ENCODE measurements at places on chromosomes 12 and 14.
A peak's percentile ranks its signal among the peaks of the same experiment; 100 is the strongest.

DNA sequence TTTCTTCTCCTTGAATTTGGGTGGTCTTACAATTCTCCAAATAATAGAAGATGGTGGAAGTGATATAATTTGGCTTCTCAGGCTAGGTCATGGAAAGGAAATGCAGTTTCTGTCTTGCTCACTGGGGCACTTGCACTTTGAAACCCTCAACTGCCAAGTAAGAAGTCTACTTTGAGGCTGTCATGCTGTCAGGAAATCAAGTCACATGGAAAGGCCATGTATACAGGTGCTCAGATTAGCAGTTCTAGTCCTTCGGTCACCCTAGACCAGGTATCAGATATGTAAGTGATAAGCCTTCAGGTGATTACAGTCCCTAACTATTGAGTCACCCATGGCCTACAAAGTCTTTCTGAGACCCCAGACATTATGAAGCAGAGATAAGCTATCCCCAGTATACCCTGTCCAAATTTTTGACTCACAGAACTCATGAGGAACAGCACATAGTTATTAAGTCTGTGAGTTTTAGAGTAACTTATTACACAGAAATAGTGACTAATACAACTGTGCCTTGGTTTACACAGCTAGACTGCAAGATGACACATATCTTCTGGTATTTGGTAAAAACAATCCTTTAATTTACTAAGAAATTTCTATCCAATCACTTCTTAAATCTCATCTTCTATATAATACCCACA lies 26.3 kb upstream of the BBS10 start:
- DNase-seq: no peak

DNA sequence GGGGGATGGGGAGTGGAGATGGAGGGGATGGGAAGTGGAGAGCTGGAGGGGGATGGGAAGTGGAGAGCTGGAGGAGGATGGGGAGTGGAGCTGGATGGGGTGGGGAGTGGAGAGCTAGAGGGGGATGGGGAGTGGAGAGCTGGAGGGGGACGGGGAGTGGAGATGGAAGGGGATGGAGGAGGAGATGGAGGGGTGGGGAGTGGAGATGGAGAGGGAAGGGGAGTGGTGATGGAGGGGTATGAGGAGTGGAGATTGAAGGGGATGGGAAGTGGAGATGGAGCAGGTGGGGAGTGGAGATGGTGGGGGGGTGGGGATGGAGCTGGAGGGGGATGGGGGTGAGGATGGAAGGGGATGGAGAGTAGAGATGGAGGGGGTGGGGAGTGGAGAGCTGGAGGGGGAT lies 26.1 kb downstream of the NCOR2 start:
- no peak for DNase-seq

GRCh38 chr12:6328945-6329702 lies 12.8 kb downstream of the TNFRSF1A start:
- DNase-seq: no peak

- peak; percentile 27 for DNase-seq
Measured at GRCh38 chr14:21852061-21852664, 178.5 kb upstream of the OR4E1 start.

- DNase-seq: peak; percentile 27
Measured at GRCh38 chr12:101459642-101460346, 15.3 kb upstream of the SPIC start.

DNA sequence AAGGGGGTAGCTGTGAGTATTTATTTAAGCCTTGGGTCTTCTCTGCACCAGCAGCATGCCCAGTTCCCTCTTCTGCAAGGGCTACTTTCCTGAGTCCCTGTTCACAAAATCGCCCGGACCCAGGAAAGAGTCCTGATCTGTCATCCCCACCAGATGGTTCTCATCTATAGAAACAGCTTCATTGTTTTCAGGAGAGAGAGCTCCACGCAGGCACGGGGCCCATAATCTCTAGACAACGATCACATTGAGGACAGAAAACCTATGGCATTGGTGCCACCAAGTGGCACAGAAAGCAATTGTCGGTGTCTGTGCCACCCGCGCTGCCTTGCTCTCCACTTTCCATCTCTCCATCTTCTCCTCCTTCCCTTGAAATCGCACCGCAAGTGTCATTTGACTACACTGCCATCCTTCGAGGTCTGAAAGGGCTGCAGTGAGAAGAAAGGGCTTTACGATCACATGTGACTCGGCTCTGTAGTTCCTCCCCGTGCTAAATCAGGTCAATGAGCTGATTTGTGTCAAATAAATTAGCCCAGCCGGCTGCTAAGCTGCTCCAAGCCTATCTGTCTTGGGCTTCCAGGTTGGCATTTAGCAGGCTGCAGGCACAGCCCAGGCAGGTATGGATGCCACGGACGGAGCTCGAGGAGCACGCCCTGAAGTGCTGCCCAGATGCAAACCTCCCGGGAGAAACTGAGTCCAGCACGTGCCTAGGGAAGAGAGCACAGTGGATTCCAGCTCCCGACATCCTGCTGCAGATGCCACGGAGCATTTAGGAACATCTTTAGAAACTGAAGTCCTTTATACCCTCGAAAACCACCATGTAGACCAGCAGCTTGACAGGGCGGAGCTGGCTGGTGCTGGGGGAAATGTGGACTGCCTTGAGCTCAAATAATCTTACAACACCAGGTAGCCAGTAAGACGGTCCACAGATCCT lies 28.8 kb downstream of the SPRING1 start:
- DNase-seq: peak; percentile 51

DNA sequence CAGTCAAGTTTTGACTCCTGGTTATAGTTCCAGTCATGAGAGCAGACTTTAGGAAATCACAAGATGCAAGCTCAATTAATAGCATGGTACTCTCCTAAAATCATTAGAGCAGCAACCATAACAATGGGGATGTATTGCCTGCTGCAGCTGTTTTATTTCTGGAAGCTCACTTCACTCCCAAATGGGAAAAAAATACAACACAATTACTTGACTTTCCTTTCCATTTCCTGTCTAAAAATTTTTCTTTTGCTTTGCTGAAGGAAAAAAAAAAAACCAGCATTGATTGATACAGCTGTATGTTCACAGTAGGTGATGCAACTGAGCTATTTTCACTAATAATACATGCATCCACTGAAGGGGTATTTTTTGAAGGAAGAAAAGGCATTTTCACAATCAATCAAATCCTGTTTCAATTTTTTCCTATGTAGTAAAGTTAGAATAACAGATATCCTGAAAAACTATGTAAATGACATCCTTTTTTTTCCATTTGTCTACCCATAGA lies 143.9 kb upstream of the NOVA1 start:
- DNase-seq: no peak

- DNase-seq: no peak
Measured at GRCh38 chr14:75631453-75631831, 29.2 kb downstream of the ERG28 start.

GRCh38 chr12:85016413-85016812 lies 19.7 kb downstream of the TSPAN19 start:
- DNase-seq: peak; percentile 43

DNA sequence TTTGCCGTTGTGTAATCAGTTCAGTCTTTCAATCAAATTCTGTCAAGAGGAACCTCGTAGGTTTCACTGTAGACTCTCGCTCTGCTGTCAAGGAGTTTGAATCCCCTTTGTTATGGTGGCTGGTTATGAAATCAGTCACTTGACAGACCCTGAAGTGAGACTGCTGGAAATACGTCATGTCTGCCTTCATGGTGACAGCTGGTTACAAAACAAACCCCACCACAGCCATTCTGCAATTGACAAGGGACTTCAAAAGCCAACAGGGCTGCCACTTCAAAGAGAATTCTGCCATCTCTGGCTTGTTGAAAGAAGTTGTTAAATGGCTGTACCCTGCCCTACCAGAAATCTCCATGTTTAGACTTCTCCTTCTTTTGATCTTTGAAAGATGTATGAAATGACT lies 286.9 kb downstream of the ERC1 start:
- DNase-seq: peak; percentile 90

DNA sequence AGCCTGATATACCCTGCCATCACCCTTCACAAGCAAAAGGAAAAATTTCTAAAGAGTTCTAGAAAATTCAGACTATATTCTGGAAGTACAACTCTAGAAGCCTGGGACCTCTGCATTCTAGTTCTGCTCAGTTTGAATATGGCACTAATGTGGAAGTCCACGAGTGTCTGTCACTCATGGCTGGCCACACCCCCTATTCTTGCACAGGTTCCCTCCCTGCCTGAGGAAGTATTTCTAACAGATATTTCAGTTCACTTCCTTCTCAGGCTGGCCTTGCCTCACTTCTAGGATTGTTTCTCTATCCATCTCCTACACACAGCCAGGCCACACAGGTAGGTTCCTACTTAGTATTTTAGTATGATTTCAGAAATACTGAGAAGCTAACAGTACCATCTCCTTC lies 67.4 kb downstream of the PHLDA1 start:
- peak; percentile 91 for DNase-seq

GRCh38 chr12:49567611-49568441 lies at the start of gene MCRS1:
MCRS1 (minus strand) TSS chr12:49568142; CDS start chr12:49566731, 1,411 bp downstream.
- peak; percentile 95 for DNase-seq

GRCh38 chr14:81301371-81301770 lies 80.6 kb upstream of the GTF2A1 start:
- DNase-seq: no peak

DNA sequence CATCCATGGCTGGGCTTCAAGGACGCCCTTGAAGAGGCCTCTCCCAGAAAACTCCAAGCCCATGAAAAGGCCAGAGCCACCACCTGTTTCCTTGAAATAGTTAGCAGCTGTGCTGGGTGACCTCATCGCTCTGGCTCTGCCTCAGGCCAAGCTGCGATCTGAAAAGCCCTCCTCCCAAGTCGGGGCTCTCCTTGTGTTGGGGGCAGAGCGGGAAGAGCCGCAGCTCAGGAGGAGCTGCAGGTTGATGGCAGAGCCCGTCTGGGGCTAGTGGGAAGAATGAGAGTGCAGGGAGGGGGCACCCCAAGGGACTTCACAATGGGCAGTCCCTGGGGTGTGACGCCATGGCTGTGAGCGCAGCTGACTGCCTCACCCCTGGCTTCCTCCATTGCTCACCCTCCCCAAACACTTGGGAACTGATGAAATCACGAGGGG lies 50.0 kb upstream of the STON2 start:
- no peak for DNase-seq

DNA sequence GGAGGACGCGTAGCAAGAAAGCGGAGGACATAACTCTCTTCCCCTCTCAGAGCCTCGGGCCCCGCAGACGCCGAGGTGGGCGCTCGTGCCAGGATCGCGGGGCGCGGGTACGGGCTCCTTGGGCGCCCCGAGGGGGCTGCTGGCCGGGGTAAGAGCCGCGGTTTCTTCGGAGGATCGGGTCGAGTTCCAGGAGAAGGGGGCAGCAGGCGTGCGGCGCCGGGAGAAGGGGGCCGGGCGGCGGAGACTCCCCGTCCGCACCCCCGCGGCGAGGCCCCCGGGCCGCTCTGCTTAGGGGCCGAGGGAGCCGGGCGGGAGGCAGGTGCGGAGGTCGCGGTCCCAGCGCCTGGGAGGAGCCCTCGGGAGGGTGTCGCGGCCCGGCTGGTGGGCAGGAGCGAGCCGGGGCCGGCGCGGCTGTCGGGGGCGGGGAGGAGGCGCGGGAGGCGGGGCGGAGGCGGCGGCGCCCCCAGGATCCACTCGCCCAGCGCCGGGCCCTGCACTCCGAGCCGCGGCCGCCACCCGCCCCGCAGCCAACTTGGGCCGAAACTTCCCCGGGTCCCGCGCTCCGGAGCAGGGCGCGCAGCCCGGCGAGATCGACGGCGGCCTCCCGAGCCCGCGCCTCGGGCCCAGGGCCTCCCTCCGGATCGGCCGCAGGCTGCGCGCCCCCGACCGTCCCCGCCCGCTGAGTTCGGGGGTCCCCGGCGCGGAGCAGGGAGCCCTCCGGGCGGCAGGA lies 64.4 kb downstream of the FBXL14 start:
- no peak for DNase-seq

GRCh38 chr12:52232674-52233461 lies at the start of gene KRT7:
KRT7 (plus strand) TSS chr12:52233243; CDS start chr12:52233297, 54 bp downstream.
- DNase-seq: no peak

DNA sequence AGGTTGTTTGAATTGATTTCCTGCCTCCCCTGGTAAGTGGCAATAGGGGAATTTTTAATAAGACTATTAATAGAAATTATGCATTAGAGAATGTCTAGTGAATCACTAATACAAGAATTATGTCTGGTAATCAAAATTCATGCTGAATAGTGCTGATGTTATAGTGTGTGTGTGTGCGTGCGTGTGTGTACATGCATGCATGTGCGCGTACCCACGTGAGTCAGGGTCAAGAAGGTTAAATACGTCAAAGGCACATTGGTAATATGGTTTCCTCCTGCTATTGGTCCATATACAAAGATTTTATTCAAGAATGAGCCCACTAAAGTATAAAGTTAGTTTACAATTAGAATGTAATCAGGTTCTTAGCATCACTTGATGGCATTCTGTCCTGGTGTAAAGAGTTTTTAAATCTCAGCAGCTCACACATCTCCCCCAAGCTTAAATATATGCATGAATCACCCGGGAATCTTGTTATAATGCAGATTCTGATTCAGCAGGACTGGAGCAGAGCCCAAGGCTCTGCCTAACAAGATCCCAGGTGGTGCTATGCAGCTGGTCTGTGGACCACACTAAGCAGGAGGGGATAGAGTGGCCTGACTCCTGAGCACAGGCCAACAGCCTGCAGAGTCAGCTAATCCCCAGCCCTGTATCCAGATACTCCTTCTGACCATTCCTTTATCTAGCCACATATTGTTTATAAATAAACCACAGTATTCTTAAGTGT lies 43.9 kb downstream of the TTC9 start:
- DNase-seq: no peak

DNA sequence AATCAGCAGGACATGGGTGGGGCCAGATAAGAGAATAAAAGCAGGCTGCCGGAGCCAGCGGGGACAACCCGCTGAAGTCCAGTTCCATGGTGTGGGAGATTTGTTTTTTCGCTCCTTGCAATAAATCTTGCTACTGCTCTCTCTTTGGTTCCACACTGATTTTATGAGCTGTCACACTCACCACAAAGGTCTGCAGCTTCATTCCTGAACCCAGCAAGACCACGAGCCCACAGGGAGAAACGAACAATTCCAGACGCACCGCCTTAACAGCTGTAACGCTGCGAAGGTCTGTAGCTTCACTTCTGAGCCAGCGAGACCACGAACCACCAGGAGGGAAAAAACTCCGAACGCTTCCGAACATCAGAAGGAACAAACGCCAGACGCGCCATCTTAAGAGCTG lies 2.8 kb upstream of the CNIH1 start:
- no peak for DNase-seq

DNA sequence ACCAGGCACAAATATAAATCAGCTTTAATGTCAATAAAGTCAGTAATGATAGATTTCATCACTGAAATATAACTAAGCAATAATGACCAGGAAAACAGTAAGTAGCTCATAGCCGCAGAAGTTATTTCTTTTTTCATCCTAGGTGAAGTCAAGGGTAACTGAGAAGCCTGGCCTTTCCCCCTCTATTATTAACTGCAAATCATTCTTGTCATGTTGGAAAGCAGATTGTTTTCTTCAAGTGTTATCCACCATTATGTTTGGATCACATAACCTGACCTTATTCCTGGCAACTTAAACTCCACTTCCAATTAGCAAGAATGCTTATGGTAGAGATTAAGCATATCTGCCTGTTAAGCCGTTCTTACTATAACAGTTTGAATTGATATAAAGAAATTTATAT lies 603.4 kb upstream of the FOXG1 start:
- no peak for DNase-seq

- DNase-seq: peak; percentile 83
Measured at GRCh38 chr12:104494793-104495158, 38.0 kb downstream of the CHST11 start.

- DNase-seq: peak; percentile 4
Measured at GRCh38 chr12:65259501-65259900, 19.0 kb upstream of the MSRB3 start.

- DNase-seq: no peak
Measured at GRCh38 chr14:54794796-54795195, 107.8 kb downstream of the GCH1 start.

- DNase-seq: no peak
Measured at GRCh38 chr14:71959055-71959454, 26.8 kb downstream of the RGS6 start.

Measured in inflammatory macrophage treated with lipopolysaccharide for 4 hours (primary cell).